ENCODE measurements at places on chromosomes 4 and X. TPM values are rescaled to one million over a fixed set of nuclear protein-coding genes. Genes with fewer than 3 reads are reported as not detected.
A peak's percentile ranks its signal among the peaks of the same experiment; 100 is the strongest.

GRCh38 chr4:186755550-186756519 lies 32.2 kb upstream of the FAT1 start:
- DNase-seq, result peak; percentile 54

DNA sequence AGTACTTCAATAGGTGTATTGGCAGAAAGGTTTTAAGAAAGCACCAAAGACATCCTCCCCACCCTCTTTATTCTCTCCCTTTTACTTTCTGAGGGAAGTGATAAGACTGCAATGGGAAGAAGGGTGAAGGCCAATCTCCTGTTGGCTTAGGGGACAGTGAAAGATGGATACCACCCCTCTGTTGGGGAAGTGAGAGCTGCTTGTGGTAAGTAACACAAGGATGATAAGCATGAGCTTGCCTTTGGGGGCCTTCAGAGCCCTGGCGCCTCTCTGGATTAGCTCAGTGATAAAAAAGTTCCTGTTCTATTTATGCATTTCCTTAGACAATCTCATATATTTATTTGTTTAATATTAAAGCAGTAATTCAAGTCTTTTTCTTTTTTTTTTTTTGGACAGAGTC lies 5.2 kb upstream of the KLF8 start:
- no peak for DNase-seq

The IL15 gene
- 6.6 TPM for total RNA-seq

DNA sequence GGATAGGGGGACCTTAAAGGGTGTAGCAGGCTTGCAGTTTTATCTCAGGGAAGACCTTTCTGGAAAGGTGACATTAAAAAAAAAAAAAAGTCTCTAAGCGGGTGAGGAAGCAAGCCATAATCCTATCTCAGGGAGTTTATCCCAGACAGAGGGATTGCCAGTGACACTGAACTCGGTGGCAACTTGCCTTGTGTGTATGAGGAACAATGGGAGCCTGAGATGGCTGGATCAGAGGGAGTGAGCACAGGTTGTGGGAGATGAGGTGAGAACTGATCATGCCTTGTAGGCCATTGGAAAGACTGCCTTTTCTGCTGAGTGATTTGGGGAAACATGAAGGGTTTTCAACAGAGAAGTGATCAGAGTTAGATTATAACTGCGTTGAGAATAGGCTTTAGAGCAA lies 31.1 kb downstream of the DTHD1 start:
- no peak for DNase-seq

- no peak for DNase-seq
Observed at GRCh38 chr4:152039691-152040090, 278.9 kb upstream of the GATB start.

GRCh38 chrX:153029162-153029561 lies 27.1 kb upstream of the PNMA3 start:
- DNase-seq, result no peak

GRCh38 chr4:79182209-79182608 lies 143.7 kb downstream of the NAA11 start:
- no peak for DNase-seq

The RAB40AL gene
- total RNA-seq, result 0.63 TPM

The TCEAL9 gene
- 28.4 TPM for total RNA-seq

- DNase-seq, result peak; percentile 62
Observed at GRCh38 chr4:40515037-40515397, 114.6 kb downstream of the RBM47 start.
